ENCODE measurements at places on chromosomes 7 and 10.

DNA sequence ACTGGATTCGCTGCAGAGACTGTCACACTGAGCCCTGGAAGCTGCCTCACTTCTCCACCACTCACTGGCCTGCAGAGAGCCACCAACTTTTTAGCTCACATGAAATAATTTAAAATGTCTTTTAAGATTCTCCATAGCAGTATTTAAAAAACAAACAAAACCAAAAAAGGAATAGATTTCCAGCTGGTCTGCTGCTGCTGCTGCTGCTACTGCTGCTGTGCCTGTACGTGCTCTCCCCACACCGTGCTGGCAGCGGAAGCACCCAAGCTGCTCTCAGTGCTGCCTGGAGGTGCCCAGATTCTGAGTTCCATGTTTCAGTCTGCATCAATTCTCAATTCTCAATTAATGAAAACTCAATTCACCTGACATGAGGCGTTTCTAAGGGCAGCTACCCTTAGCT is 146.0 kb downstream of the USP6NL start:
- no peak for DNase-seq

DNA sequence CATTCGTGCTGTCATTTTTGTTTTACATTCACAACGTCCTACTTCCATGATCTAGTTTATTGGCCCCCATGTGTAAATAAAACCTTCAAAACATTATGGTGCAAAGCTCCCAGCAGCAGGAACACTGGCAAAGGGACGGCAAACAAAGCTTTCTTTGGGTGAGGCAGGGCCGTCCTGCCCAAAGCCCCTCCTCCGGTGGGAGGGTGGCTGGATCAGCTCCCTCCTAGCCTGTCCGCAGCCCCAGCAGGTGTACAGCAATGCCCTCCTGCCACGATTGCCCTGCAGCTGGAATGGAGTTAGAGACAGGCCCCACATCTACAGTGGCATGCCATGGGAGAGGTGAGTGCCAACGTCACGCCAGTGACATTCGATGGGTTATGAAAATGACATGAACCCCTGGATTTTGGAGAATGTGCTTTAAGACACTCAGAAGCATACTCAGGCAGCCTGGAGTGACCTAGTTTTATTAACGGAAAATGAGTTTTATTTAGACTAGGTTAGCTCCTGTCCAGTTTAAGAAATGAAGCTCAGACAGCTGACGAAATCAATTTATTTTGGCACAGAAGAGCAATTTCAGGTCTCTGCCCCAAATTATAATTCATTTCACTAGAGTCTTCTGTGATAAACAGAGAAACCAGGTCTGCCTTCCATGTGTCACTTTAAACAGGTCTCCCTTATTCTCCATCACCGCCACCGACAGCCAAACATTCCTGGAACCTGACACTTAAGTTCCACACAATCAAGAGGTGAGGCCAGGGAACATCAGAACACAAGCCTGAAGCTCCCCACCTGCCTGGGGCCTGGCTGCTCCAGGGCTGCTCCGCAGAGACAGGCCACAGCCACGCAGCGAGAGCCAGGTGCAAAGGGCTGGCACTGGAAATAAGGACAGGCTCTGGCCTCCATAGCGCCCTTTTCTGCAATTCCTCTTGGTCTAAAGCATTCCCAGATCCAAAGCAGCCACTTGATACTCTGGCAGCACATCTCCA is 50.1 kb downstream of the VOPP1 start:
- no peak for DNase-seq

DNA sequence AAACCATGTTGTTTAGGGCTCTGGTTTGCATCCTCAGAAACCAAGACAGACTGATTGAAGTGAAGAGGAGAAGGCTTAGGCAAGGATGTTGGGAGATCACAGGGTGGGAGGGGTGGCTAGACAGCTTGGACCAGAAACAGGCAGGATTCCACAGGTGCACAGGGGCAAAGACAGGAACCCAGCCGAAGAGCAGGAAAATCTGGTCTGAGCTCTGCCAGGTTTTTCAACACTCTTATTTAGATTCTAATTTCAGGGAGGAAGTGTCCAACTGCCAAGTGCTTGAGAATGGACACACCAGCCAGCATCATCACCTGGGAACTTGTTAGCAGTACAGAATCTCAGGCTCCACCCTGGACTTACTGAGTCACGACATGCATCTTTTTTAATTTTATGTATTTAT is 93.8 kb downstream of the MARCHF5 start:
- no peak for DNase-seq

GRCh38 chr7:110592557-110592956 is 498.4 kb upstream of the LRRN3 start:
- DNase-seq, result no peak

DNA sequence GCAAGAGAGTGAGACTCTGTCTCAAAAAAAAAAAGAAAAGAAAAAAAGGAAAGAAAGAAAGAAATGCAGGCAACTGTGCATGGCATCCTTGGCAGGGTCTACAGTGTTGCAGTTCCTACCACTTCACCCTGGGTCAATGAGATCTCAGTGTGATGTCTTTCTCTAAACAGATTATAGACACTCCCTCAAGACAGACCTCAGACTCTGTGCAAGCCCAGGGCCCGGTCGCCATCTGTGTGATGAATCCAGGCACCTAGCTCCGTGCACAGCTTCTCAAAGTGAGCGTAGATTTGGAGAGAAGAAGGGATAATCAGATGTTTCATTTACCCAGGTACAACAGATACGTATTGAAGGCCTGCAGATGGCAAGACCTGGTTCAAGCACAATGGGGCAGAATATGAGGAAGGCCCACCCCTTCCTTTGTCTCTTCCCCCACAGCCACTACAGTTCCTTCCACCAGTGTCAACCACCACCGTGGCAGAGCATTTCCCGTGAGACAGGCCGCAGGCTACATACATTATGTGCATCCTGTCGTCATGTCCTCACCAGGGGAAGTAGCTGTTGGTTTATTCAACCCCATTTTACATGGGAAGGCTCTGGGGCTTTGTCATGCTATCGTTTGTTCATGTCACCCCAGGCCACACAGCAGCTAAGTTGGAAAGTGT is 471.7 kb upstream of the GALNT17 start:
- DNase-seq, result no peak

- no peak for DNase-seq
Observed at GRCh38 chr7:98058186-98058585, 48.5 kb upstream of the LMTK2 start.

GRCh38 chr10:109698086-109698485 is 225.2 kb downstream of the XPNPEP1 start:
- no peak for DNase-seq

DNA sequence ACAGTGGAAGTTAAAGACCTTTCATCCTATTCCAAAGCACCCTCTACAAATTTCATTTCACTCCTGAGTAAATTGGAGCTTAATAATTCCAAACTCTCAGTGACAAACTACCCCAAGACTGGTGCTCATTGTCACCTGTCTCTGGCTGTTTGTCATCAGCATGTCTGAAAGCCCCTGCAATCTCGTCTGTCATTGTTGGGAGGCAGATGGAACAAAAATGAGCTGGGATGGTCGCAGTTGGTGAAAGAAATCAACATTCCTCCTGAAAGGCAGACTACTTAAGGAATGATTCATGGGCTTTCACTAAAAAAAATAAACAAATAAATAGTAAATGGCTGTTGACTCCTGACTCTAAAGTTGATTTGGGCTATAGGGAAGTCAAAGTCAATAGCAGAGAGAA is 69.7 kb upstream of the PALS2 start:
- DNase-seq, result no peak

GRCh38 chr10:72061491-72061890 is 26.9 kb downstream of the SPOCK2 start:
- no peak for DNase-seq

DNA sequence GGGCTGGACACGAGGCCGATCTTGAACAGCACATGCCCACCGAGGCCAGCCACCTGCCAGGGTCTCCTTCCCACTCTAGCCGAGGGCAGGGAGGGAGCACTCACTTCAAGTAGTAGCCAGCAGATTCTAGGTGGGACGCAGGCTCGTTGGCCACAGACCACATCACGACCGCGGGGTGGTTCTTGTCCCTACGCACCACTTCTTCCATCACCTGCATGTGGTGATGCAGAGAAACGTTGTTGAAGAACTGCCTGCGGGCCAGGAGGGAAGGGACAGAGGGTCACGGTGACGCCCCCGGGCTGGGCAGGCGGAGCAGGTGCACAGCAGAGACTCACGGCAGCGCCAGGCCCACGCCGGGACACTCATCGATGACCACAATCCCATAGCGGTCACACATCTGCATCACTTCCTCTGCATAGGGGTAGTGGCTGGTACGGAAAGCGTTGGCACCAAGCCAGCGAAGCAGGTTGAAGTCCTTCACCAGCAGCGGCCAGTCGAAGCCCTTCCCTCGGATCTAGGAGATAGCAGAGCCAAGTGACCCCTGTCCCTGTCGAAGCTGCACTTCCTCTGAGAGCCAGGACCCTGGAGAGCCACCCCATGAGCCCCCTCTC is 7.7 kb downstream of the GUSB start:
- DNase-seq, result no peak

GRCh38 chr10:120097766-120098165 is 205.2 kb downstream of the SEC23IP start:
- no peak for DNase-seq

DNA sequence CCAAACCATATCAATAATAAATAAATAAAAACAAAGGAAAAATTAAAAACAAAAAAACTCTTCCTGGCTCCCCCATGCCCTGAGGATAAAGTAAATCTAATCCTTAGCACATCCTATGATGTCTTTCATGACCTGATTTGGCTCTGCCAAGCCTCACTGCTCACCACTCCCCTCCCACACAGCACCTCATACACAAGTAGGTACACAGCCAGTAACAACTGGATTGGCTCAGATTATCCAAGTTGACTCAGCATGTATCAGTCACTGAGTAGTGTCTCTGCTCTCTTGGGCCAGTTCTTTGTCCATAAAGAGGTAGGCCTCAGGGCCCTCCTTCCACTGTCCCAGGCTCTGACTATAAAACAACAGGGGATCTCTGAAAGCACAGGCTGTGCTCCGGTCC is 99.6 kb downstream of the STRA8 start:
- no peak for DNase-seq

- DNase-seq, result no peak
Observed at GRCh38 chr10:329361-330099, 194.3 kb downstream of the ZMYND11 start.

DNA sequence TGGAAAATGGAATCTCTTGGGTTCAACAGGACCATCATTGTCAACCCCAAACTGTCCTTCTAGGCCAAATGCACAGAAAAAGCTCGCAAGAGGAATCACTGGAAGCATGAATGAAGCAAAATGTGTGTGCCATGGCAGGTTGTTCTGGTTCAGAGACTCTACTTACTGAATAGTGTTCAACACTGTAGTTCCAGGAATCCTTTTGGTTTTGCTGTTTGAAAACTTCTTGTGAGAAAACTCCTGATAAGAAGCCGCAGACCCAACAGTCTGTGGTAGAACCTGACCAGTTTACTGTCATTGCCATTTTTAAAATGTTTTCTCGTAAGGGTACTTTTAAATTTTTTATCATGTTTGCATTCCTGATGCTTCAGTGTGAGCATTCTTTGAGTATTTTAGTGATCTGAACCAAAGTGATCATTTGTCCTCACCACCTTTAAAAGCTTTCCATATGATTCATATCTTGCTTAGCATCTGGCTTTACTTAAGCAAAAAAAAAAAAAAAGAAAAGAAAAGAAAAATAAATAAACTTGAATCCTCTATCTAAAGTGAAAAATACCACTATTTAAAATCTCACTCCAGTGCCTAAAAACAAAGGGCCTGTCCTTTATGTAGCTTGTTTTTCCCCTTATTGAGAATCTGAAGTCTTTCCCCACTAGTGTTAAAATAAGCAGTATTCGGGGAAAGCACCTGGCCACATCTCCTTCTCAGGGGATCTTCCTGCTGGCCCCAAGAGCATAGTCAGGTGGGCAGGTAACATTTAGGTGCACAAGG is 92.4 kb downstream of the WNT2 start:
- no peak for DNase-seq

DNA sequence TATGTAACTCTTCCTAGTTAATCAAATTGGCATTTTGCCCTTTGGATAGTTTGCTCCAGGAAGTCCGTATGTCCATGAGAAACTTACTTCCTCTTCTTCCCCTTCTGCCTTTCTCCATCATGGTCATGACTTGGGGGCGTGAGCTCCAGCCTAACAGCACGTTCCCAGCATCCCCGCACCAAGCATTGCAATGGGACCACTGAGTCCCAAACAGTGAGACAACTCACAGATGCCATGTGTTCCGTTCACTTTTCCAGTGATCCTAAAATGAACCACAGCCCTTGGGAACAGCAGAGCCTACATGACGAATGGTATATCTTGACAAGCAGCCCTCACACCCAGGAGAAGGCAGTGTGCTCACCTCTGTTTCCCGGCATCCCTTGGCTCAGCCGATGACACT is 10.7 kb downstream of the BTBD16 start:
- no peak for DNase-seq

DNA sequence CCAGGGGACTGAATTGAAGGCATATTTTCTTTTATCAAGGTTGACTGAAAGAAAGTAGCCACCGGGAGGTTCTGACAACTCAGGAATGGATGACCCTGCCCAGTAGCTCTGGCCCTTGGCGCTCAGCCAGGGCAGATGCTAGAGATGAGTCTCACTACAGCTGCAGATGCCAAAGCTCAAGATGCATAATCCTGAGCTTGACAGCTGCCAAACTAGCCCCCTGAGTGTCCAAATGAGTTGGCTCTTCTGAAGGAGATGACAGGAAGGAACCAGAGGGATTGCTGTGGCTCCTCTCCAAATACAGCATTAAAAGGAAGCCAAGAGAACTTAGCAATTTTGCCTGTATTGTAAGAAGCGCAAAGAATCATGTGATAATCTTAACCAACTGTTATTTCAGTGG is 78.4 kb downstream of the NXPH1 start:
- DNase-seq, result no peak

- DNase-seq, result no peak
Observed at GRCh38 chr10:97380516-97380915, 20.6 kb downstream of the RRP12 start.

DNA sequence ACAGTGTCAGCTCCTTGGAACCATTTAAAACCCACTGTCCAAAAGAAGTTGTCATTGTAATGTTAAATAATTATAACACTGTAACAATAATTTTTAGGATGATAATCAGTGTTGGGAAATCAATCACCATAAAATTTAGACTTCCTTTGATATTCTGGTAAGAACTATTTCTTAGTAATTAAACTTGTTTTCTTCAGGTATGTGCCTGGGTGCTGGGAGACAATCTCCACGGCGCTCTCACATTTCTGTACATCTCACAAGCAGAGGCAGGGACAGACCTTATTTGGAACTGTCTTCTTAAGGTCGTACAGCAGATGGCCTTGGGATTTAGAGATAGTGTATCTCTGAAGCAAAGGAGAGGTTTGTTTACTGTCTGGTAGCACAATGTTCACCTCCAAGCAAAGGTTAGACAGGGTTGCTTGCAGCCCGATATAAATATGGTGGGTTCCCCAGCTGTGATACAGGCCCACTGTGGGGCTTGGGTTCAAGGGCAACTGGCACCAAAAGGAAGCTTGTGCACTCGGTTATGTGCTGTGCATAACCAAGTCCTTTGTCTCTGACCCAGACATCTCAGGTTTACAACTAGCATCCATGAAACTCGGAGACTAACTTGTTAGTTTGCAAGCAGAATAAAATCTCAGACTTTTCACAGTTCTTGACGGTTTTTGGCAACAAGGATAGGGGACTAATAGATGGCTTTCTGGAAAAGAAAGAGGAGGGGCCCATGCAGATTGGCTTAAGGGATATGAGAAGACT is 125.5 kb downstream of the RNF32 start:
- no peak for DNase-seq

- DNase-seq, result no peak
Observed at GRCh38 chr7:28903730-28904577, 54.2 kb downstream of the TRIL start.

- no peak for DNase-seq
Observed at GRCh38 chr10:22341190-22341925, 3.9 kb upstream of the SPAG6 start.
